ENCODE measurements at places on chromosomes 2 and 18.

DNA sequence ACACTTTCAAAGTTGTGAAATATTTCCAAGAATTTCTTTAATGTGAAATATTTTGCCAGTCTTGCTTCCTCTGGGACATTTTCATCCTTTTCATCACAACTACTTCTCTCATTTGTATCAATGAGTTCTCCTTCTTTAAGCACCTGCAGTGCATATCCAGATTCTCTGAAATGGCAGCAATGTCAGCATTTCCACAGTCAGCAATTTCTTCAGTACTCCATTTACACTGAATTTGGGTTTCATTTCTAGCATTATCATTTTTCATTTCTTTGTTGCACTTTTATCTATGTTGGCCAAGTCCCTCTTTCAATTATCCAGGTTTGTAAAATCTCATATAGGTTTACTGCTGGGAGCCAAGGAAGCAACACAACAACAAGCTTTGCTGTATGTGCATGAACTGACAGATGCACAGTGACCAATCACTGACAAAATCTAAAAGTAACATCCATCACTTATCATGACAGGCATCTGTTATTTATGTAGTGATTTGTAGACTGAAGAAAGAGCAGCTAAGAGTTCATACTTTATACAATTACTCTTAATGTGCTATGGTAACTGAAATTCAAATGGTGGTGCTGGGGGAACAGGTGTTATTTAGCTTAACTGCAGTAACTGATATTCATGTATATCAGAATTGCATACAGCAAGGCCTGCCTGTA, 43.9 kb downstream of the SS18 start:
- no peak for DNase-seq

GRCh38 chr2:187075199-187075635, 226.2 kb upstream of the ZSWIM2 start:
- DNase-seq: no peak

- no peak for DNase-seq
Observed at GRCh38 chr2:100877555-100877954, 57.6 kb downstream of the NPAS2 start.

- DNase-seq: no peak
Observed at GRCh38 chr2:102245266-102246151, 58.7 kb downstream of the IL1RL2 start.

DNA sequence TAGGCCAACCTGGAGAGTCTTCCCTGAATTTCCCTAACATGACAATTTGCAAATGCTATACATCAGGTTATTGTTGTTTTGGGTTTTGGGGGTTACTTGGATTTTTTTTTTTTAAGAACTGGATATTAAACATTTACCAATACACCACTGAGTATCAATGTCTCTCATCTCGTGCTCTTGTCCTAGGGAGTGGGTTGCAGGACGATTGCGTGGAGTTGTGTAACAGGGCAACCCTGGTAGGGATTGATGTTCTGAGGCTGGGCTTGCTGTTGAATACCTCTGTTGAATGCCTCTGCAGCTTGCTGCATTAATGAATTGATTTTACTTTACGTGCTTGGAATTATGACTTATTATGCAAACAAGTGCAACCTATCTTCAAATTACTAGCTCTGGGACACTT, 18.8 kb upstream of the FOSL2 start:
- no peak for DNase-seq

DNA sequence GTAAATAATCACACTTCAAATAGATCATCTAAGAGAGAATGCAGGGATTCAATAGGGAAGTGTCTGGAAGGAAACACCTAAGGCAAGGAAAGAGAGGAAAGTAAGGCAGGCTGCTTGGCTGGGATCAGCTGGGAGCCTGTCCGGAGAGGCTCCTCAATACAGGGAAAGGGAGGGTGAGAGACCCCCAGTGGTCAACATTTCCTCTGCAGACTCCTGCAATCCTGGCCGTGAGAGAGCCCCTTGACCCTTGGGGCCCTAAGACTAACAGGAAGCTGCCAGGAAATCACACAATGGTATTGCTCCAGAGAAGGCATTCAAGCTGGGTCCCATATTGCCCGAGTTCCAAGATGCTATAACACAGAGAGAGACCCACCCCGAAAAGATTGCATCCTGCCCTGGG, 549.4 kb downstream of the NYAP2 start:
- DNase-seq: no peak

- no peak for DNase-seq
Observed at GRCh38 chr18:57048351-57048750, 98.5 kb upstream of the BOD1L2 start.

DNA sequence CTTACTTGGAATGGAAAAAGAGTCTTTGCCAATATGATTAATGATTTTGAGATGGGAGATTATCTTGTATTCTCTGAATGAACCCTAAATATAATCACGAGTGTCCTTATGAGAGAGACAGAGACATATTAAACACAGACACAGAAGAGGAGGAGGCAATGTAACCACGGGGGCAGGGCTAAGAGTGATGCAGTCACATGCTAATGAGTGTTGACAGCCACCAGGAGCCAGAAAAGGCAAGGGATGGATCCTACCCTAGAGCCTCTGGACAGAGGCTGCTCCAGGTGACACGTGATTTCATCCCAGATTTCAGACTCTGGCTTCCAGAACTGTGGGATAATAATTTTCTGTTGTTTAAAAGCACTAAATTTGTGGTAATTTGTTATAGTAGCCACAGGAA, 679.6 kb downstream of the MBD2 start:
- DNase-seq: no peak

- DNase-seq: no peak
Observed at GRCh38 chr2:60426341-60426740, 127.1 kb downstream of the BCL11A start.

- DNase-seq: no peak
Observed at GRCh38 chr2:213248637-213249036, 35.6 kb upstream of the SPAG16 start.

GRCh38 chr18:33720133-33720532, 142.1 kb downstream of the ASXL3 start:
- no peak for DNase-seq

- DNase-seq: peak; percentile 92
Observed at GRCh38 chr2:196594158-196594557, 45.4 kb upstream of the CCDC150 start.

- no peak for DNase-seq
Observed at GRCh38 chr18:13452388-13452811, 233.8 kb downstream of the LDLRAD4 start.

GRCh38 chr2:182050333-182051135, 64.9 kb downstream of the PPP1R1C start:
- no peak for DNase-seq

DNA sequence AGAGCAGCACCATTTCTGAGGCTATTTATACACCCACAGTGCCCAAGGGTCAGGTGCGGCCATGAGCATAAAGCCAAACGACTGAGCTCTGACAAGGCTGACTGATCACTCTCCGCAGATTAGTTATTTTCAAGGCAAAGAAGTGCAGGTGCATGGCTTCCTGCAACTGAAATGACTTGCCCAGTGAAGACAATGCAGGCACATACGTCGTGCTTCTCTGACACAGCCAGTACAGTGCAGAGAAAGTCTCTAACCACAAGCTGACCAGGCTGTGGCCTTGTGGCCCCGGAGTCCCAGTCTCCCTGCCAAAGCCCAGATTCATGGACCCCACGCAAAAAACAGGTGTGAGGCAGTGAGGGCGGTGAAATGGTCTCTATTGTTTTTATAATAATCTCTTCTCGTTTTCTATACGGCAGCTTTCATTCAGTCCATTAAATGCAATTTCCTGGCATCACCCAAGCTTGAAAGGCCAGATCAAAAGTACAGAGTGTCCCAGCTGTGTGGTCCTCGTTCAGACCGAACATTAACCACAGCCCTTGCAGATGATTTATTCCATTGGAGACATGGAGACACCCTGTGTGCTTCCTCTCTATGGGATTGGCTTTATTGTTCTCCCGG, 447.0 kb upstream of the ID2 start:
- DNase-seq: no peak

DNA sequence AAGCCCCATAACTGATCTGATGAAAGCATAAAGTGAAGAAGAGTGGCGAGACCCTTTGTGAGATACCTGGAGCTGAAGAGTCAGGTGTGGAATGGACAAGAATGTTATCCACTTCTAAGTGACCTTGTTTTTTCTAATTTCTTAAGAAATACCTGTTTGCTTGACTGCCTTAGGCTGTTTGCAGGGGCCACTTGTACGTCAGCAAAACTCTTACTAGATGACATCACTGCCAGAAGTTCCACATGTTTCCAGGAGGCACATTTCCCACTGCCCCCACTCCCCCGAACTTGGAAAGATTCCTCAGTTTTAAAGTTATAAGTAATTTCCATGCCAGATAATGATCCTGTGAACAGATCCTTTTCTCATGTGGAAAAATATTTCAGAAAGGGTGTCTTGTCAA, 8.0 kb downstream of the EPAS1 start:
- DNase-seq: no peak

- no peak for DNase-seq
Observed at GRCh38 chr2:86632672-86633071, 9.0 kb upstream of the RNF103 start.

- no peak for DNase-seq
Observed at GRCh38 chr2:146295080-146295670, 1549.7 kb upstream of the ACVR2A start.

DNA sequence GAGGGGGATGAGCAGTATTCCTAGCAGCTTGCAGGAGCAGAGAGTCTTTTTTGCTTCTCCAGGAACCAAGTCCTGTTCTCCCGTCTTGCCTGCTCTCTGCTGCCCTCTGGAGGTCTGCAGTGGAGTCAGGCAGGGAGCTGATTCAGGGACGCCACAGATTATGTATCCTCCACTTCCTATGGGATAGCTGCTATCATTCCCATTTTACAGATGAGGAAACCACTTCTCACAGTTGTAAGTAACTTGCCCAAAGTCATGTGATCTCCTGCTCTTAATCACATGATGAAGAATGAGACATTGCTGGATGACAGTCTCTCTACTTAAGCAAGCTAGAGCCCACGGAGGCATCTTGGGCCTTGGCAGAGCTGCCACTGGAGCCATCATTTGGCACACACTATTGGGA, 8.3 kb downstream of the SLC4A5 start:
- DNase-seq: peak; percentile 62

GRCh38 chr2:107570876-107571275, 255.8 kb upstream of the RGPD4 start:
- no peak for DNase-seq

DNA sequence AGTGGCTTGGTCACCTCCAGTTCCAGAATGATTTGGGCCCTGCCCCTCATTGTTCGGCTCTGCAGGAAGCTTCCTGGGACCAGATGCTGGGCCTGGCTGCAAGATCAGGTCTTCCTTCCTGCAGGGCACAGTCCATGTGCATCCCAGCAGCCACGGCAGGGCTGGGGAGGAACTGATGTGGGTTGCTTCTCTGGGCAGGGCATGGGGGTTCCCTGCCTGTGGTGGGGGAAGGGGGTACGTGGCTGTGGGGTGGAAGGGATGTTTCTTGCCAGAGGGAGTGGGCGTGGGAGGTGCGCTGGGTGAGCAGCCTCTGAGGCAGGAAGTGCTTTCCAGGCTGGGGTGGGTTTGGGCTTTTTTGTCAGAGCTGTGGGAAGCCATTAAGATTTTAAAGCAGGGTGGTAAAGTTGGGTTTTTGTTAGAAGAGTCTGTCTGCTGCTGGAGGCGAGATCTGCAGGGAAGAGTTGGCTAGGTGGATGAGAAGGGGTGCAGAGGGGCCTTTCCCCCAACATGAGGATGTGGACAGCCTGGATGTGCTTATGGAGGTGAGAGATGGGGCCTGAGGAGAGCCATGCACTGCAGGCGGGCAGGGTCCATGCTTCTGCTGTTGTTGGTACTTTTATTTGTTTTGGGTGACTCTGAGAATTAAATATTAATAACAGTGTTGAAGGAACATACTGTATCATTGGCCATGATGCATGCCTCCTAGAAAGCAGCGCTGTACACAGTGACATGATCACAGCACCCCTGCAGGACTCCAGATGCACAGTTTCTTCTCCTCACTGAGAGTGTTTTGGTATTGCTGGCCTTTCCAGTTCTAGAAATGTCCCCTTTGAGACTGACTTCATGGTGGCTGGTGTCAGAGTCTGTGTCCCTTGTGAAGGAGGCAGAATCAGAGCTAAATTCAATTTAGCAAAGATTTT, 45.3 kb downstream of the DGKD start:
- DNase-seq: no peak

GRCh38 chr18:48408727-48409590, at the start of gene ZBTB7C:
Gene ZBTB7C (minus strand): TSS chr18:48409383.
- peak; percentile 18 for DNase-seq

Measured in globus pallidus (tissue), 1 donor.